Left cardiac atrium (tissue), 4 donors: ENCODE measurements at places on chromosomes 11 and 22. TPM values are rescaled to one million over a fixed set of nuclear protein-coding genes. Genes with fewer than 3 reads are reported as not detected.

- DNase-seq, result no peak
Observed at GRCh38 chr11:87036756-87037449, 831 bp upstream of the TMEM135 start.

DNA sequence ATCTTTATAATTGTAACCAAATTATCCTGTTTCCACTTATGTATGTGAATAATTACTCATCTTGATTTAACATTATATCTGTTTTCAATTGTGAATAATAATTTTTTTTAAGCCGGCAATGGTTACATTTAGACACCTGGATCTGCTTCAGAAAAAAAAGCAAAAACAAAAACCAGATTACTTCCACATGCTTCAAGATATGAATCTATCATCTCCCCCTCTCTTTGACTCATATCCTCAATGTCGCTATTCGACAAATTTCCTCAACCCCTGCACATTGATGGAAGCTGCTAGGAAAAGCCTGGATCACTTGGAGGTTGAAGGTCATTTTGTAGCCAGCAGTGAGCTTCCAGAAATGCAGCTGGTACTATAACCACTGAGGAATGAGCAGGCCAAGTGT lies 42.7 kb downstream of the SLC1A2 start:
- DNase-seq, result no peak

DNA sequence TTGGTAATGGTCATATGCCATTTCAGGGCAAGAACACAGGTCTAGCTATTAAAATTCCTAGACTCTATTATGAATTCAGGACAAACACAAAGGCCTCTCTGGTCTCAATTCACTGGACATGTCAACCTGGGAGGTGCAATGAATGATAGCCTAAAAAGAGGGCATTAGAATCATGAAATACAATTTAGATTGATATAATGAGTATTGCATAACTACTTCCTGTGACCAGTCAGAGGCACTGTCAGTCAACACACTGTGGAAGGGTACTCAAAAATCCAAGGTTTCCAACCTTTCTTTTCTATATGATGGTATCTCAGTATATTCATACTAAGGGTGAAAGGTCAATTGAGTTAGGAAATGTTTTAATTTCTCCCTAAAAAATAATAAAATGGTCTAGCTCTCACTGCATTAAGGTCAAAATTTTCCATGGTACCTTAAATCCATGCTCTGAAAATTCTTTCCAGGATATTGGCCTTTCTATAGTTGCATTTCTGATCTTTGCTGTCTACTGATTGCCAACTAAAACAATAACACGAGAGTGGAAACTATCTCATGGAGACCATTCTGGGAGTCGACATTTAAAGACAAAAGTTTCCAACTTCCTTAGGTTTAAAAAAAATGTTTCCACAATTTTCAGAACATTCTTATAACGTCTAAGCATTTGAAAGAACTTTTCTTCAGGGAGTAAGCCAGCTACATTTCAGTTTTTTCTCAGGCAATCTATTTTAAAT lies 81.7 kb upstream of the APOA1 start:
- DNase-seq, result no peak

DNA sequence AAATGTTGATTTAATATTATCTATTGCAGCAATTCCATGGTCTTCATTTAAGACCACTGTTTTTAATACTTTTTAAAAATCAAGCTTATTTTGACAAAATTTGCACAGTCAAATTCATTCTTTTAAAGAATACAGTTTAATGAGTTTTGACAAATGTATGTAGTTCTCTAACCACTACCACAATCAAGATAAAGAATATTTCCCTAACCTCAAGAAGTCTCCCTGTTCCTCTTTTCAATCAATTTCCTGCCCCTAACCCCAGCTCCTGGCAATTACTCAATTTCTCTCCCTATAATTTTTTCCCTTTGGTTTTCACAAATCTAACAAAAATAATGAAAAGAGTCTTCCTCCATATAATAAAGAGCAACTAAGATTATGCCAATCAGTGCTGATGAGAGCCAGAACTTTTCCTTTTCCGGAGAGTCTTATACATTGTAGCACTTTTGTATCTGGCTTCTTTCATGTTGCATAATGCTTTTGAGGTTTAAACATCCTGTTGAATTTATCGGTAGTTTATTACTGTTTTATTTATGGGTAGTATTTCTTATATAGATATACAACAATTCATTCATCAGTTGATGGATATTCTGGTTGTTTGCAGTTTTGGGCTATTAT lies 231.7 kb downstream of the AASDHPPT start:
- DNase-seq, result no peak

- DNase-seq, result no peak
Observed at GRCh38 chr22:30008401-30008800, 71.9 kb upstream of the HORMAD2 start.

GRCh38 chr11:116835042-116835772 lies 2.2 kb downstream of the APOA1 start:
- DNase-seq, result no peak

- DNase-seq, result no peak
Observed at GRCh38 chr11:132844956-132845696, 687.2 kb downstream of the OPCML start.

DNA sequence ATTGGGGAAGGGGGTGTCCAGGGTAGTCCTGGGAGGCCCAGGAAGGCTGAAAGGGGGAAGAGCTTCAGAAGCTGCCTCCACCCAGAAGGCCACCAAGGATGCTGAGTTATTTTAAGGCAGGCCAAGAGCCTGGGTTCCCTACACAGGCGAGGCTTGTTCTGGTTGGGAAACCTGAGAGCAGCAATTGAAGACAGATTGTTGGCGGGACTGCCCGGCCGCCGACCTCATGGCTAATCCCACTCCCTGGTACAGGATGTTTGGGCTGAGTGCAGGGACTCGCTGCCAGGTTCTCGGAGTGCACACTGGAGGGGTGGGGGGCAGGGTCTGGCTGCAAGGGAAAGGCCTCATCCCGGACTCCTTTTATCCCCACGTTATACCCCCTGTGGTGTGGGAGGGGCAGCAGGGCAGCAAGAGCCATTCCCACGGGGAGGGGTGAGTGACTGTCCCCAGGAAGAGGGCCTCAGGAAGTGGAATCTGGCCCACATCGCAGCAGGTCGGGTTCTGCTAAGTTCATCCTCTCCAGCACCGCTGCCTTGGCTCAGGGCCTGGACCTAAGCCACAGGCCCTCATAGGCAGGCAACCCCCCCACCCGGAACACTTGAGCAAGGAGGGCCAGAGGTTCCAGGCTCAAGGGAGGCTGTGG lies 43.6 kb upstream of the PRR5 start:
- DNase-seq, result peak; percentile 72

DNA sequence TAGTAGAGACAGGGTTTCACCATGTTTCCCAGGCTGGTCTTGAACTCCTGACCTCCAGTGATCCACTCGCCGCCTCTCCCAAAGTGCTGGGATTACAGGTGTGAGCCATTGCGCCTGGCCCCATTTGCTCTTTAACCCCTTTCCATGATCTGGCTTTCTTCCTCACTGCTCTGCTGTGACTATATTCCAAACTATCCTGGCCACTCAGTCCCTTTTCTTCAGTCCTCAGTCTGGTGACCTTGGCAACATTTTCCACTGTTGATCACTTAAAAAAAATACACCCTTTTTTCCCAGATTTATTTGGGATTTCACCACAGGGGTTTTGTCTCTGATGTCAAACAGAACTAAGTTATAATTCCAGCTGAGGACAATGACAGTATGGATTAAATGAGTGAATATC lies 24.5 kb downstream of the MMP20 start:
- DNase-seq, result no peak

GRCh38 chr11:15346907-15347306 lies 232.2 kb downstream of the INSC start:
- DNase-seq, result no peak

DNA sequence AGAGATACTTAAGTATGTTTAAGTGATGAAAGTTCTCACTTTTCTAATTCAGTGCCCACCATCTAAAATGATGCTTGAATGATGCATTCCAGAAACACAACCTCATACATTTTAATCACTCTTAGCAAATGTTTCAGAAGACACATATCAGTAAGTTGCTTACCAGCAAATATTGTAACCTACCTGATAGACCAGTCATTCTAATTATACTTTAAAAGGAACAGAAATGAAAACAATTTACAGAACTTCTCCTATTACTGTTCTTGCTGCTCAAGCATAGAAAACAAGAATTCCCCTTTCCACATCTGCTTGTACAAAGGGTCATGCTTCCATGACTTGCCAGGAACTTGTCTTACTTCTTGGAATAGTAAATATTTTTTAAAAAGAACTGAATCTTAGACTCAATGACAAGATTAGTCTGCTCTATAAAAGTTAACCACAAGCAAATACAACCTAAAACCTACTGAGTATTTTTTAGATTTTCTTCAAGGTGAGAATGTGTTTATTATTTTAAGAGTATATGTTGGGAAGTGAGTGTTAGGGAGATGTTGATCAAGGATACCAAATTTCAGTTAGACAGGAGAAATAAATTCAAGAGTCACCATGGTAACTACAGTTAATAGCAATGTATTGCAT lies 82.0 kb upstream of the SC5D start:
- DNase-seq, result no peak

GRCh38 chr11:118533769-118534729 lies 3.1 kb downstream of the TMEM25 start:
- no peak for DNase-seq

- peak; percentile 73 for DNase-seq
Observed at GRCh38 chr22:50276143-50276542, 6.0 kb upstream of the MAPK11 start.

- DNase-seq, result no peak
Observed at GRCh38 chr11:83008581-83008923, 63.1 kb downstream of the RAB30 start.

- no peak for DNase-seq
Observed at GRCh38 chr11:130816546-130817329, 99.5 kb downstream of the SNX19 start.

DNA sequence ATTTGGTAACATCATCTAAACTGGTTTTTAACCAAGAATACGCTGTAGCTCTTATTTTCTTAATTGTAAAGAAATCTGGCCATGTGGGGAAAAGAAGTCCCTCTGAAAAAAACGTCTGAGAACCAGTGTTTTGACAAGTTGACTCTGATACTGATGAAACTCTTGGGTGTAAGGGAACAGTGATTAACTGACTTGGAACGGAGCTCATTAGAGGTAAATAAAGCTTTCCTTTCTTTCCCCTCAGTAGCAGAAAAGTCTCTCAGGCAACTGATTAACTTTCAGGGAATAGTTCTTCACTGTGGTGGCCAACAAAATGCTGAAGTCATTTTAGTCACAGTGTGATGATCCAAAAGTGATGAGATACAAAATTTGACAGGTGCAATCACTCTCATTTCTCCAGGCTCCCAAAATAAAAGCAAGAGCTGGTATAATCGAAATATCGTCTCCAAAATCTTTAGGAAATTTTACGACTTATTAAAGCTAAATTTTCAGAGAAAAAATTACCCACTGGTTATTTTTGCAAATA lies 52.3 kb downstream of the SLC36A4 start:
- DNase-seq, result no peak

- DNase-seq, result no peak
Observed at GRCh38 chr11:43556612-43557375, 123.7 kb upstream of the HSD17B12 start.

DNA sequence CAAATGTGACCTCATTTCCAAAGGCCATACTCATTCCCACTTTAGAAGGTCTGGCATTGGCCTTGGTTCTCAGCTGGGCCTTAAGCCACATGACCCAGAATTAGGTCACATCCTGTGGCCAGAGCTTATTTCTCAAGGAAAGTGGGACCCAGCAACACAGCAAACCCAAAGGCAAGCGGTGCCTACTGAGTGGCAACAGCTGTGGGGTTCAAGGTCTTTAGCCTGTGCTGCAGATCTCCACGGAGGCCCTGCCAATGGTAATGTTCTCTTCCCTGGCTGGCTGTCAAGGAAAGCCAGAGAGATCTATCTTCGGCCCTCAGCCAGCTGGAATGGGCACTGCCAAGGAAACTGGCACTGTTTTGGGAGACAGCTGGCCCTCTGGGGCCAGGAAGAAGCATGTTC lies 41.5 kb upstream of the TP53I11 start:
- DNase-seq, result no peak

GRCh38 chr11:28133146-28133545 lies 25.0 kb downstream of the METTL15 start:
- DNase-seq, result no peak

GRCh38 chr11:2816941-2817421 lies 68.6 kb downstream of the CDKN1C start:
- DNase-seq, result peak; percentile 18

DNA sequence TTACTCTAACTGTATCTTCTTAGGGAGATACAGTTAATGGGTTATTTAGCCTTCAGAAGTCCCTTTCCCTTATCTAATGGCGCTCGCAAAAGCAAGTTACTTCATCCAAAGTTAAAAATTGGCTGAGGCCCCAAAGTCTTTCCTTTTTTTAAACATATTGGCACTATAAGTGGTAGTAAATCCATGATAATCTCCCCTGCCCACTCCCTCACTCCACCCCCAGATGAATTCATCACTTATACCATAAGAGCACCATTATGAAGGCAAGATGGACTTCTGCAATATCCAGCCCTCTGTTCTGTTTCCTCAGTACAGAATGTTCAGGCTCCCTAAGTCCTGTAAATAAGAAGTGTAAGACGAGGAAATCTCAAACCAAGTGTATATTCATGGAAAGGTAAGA lies 37.7 kb downstream of the CHKA start:
- no peak for DNase-seq

- DNase-seq, result no peak
Observed at GRCh38 chr11:26985470-26985869, 8.4 kb upstream of the FIBIN start.

DNA sequence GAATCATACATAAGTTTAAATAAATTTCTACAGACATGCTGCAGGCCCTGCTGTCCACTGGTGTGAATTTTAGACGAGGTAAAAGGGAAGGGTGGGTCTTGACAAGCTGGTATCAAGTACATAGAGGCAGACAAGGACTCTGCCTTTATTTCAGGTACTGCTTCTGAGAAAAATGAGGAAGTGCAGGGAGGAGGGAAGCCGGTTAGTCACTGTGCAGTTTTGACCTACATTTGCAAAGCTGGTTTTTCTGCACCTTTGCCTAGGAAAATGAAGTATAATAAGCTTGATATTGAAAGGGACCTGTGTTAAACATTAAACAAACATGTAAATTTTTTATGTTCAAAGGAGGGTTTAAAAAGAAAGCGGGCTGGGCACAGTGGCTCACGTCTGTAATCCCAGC lies 24.6 kb downstream of the TMEM45B start:
- no peak for DNase-seq

OR2AG2 gene
- total RNA-seq, result 0.15 TPM

CCDC188 gene
- 0.44 TPM for total RNA-seq

CTSW gene
- total RNA-seq, result 0.99 TPM

MAJIN gene
- total RNA-seq, result not detected

KCNJ5 gene
- total RNA-seq, result 6.1 TPM

HPX gene
- total RNA-seq, result 0.38 TPM

IGSF22 gene
- total RNA-seq, result 1.7 TPM

NPTXR gene
- total RNA-seq, result 30.8 TPM

SLC6A5 gene
- total RNA-seq, result 0.16 TPM
